ENCODE measurements at places on chromosomes 7 and 10.

GRCh38 chr7:20395104-20395503, 64.4 kb downstream of the ITGB8 start:
- DNase-seq, result no peak

DNA sequence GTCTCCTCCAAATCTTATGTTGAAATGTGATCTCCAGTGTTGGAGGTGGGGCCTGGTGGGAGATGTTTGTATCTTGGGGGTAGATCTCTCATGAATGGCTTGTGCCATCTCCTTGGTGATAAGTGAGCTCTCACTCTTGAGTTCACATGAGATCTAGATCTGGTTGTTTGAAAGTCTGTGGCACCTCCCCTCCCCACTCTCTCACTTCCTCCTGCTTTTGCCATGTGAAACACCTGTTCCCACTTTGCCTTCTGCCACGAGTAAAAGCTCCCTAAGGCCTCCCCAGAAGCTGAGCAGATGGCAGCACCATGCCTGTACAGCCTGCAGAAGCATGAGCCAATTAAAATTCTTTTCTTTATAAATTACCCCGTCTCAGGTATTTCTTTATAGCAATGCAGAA, 23.5 kb downstream of the TMEM229A start:
- no peak for DNase-seq

GRCh38 chr7:96347471-96347870, 25.6 kb upstream of the SLC25A13 start:
- no peak for DNase-seq

- DNase-seq, result no peak
Measured at GRCh38 chr7:42877862-42878261, 34.0 kb downstream of the C7orf25 start.

DNA sequence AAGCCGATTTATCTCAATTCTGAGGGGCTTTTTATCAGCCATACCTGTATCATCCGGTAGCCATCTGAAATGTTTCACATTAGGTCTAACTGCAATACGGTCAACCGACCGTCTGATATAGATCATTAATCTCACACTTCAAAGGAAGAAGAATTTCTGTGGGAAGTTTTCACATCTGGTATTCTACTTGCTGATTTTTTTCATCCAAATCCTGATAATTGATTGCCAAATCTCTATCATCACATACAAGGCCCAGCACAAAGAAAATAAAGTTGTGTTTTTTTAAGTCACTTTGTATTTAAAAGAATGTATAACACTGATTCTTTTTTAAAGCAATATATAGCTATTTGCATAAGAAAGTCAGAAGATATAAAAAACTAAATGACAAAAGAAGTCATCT, 132.3 kb downstream of the DKK1 start:
- DNase-seq, result no peak

GRCh38 chr10:11279314-11279713, 261.6 kb downstream of the CELF2 start:
- no peak for DNase-seq

- no peak for DNase-seq
Measured at GRCh38 chr7:5769571-5769970, 11.9 kb downstream of the RNF216 start.

- no peak for DNase-seq
Measured at GRCh38 chr7:2468227-2468626, 8.0 kb downstream of the GRIFIN start.

DNA sequence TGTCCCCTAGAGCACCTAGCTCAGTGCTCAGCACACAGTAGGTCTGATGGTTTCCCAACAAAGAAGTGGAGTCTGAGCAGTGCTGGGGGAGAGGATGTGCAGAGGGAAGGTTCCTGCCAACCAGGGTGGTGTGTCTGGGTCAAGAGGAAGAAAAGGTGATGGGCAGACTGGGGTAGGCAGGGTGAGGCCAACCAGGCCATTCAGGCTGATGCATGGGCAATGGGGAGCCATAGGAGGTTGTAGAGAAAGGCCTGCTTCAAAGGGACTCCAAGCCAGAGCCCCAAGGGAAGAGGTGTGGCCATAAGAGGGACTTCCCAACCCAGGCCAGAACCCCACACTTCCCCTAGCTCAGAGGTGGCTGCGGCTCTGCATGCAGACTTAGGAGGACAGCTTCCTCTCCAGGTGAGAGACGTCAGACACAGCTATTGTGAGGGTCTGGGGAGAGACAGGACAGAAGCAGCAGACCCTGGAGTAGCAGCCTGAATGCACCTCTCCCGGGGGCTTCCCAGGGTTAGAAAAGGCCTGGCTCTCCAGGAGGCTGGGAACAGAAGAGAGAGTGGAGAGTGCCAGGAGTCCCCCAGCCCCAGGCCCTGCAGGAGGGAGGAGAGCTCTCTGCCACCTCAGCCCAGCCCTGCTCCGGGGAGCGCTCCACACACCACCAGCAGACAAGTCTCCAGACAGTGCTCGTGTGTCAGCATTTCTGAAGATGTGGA, 87.4 kb upstream of the ZMIZ1 start:
- no peak for DNase-seq

DNA sequence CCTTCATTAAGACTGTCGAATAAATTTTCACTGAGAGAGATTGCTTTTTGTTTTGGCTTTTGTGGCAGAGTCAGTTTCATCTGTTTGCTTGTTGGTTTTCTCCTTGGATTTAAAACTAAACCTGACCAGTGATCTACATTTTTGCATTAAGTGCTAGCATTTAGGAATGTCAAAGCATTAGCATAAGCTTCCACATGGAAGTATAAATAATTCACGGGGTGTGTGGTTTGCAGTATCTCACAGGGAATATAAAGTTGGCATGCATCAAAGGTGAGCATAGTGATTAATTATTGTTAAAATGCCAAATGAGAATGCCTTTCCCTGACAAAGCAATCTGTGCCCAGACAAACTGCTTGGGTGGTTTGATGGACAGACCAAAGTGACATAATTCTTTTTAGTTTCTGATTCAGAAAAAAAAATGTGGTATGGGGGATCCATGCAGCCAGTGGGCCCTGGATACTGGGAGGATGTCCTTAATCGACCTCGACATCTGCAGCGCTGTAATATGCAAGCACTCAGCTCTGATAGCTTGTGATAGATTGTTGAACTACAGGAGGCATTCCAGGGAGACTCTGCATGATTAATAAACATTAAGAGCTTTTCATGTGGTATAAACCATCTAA, 339.3 kb upstream of the POM121L12 start:
- no peak for DNase-seq

DNA sequence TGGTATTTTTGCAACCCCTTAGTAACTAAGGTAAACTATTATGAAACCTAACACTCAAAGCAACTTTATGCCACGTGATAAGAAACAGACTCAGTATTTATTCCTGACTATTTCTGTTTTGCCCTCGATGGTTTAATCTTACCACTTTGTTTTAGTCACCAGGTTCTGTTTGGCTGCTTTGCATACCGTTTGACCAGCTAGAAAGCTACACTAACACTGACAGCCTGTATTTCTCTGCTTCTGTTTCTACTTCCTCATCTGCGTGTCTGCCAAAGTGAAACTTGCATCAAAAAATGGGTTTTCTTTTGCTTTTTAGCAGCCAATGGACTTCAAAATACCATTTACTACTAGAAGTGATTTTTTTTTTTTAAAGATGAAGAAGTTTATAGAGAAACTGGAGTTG, 802.5 kb downstream of the GRM8 start:
- no peak for DNase-seq

GRCh38 chr7:7701527-7701926, 16.9 kb downstream of the RPA3 start:
- no peak for DNase-seq

DNA sequence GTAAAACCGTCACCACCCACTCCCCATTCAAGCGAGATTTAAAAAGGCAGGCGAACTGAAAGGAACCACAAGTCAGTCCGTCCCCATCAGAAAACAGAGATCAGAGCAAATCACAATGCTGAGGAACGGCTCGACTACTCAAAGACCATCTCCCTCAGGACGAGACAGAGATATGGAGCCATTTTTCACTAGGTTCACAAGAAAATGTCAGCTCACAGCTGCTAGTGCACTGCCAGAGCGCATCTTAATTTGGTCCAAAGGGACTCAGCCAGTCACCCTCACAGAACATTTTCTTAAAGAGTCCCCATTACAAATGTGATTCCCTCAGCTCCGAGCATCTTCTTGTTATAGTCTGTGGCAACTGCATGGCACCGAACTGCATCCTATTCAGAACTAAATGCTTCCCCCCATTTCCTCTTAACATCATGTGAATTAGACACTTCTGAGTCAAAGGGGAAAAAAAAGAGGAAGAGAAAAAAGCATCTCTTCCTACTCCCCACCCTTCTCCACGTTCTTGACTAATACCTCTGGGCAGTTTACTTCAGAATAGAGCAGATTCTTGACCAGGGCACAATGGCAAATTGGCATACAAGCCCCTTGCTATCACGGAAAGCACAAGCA, 683.9 kb downstream of the MAGI2 start:
- DNase-seq, result no peak

DNA sequence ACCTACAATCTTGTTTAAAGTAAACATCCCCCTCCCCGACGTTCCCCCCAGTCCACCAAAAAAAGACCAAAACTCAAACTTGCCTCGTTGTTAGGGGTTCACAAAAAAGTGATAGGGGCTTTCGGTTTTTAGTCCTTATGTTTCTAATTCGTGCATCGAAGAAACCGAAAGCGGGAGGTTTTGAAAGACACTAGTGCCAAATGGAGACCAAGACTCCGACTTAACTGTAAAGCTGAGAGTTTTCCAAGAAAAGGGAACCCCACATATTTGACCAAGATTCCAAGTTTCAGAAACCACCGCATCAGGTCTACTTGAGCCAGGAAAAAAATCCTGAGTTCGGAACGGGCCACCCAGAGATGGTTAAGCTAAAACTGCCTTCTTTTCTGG, 534 bp downstream of the PSMA2 start:
- no peak for DNase-seq

DNA sequence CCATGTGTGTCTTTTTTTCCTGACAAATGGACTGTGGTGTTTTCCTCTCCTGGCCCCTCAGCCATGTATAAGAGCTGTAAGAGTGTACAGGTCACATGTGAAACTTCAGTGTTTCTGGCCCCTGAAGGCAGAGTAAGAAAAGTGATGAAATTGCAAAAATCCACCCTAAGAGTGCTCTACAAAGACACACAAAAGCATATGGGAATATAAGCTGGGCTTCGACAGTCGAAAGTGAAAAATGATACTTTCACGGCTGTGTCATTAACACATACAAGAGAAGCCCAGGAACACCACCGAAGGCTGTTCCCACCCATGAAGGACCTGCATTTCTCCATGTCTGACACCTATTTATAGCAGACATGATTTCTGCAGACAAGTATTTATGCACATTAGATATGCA, 192.2 kb downstream of the PARD3 start:
- no peak for DNase-seq

DNA sequence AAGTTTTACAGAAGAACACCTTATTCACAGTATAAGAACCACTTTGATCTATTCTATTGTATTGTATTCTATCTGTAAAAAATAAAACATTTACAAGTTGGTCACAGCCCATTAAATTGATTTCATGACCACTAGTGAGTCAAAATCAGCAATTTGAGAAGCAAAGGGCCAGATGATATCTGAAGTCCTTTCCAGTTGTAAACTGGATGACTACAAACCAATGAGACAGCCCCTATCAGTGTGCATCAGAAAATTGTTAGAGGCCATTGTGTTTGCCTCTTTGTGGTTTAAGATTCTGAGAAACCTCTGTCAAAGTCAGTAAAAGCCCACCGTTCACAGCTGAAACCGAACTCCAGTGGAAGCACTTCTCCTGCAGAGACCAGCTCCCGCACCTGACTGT, 54.8 kb downstream of the TBXAS1 start:
- no peak for DNase-seq

GRCh38 chr10:119526621-119527592, 15.6 kb downstream of the RGS10 start:
- DNase-seq, result no peak

GRCh38 chr10:89458784-89459183, 44.4 kb downstream of the IFIT5 start:
- no peak for DNase-seq

DNA sequence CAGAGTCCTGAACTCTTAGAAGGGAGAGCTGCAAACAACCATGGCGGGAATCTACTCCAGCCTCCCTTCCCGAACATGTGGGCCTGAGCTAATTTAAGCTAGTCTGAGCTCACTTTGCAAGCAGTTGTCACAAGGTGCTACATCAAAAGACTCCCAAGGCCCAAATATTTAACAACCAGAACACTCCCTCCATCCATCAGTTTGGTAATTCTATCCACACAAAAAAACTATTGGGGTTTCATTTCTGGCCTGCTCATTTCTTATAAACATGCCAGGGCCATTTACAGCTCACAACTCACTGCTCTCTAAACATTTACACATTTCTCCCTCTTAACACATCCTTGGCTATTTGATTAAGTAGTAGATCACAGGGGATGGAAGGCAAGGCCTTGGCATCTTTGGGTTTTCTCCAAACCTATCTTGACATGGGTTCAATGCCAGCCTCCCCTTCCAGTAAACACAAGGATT, 263.4 kb downstream of the KCNMA1 start:
- DNase-seq, result no peak

- DNase-seq, result no peak
Measured at GRCh38 chr7:66238773-66239466, 33.8 kb downstream of the TPST1 start.

- DNase-seq, result no peak
Measured at GRCh38 chr7:70734411-70734810, 397.5 kb upstream of the GALNT17 start.

GRCh38 chr10:80448209-80448942, 5.7 kb upstream of the TSPAN14 start:
- no peak for DNase-seq

- DNase-seq, result no peak
Measured at GRCh38 chr10:101744267-101744666, 31.6 kb downstream of the FGF8 start.

- no peak for DNase-seq
Measured at GRCh38 chr7:13897819-13898218, 91.6 kb downstream of the ETV1 start.

DNA sequence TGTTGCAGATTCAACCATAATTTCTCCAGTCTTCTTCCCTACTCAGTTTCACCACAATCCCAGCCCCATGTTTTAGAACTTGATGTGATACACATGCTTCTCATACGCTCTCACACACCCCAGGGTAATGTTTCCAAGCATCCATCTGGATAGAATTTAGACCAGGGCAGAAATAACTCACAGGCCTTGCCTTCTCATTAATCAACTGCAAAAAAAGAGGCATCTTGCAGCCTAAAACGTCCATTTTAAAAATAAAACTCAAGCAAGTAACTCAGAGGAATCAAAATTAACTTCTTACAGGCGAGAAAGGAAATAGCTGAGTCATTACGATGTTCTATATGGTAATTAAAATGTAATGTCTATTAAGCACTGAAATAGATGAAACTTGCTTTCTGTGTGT, 127.2 kb upstream of the RSU1 start:
- DNase-seq, result no peak

GRCh38 chr10:123269017-123269552, 114.9 kb downstream of the BUB3 start:
- DNase-seq, result no peak

DNA sequence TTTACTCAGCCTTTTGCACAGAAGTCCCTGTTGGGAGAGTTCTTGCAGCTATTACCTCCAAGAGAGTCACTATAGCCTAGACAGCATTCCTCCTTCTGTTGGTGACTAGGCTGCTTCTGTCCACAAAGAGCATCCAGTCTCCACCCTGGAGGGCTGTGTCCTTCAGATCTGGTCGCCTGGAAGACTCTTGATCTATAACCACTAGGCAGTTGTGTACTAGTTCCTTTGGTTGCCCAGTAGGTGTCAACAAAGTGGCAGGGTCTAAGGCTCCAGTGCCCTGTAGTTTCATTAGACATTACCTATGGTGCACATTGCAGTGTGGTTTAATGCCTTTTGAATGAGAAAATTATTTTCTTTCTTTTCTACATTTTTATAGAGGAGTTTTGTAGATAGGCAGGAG, 11.3 kb upstream of the AKR1C2 start:
- DNase-seq, result no peak

GRCh38 chr7:128076196-128076795, 45.1 kb upstream of the LRRC4 start:
- no peak for DNase-seq
